ENCODE measurements at places on chromosomes 16 and 17.

DNA sequence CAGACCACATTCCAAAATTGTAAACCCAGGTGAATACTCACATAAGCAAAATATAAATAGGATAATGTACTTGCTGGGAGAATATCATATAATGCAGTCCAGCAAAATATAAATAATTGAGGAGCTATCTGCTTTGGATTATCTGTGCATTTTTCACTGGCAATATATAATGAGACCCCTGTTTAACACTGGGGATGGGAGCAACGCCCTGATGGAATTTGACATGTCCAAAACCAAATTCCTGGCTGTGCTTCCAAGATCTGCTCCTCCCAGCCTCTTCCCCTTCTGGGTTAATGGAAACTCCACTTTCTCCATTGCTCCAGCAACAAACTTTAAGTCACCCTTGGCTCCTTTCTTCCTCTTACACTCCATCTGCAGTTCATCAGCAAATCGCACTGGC, 35.5 kb upstream of the HLF start:
- no peak for DNase-seq

GRCh38 chr16:15053904-15054303, 2.0 kb downstream of the NTAN1 start:
- no peak for DNase-seq

- DNase-seq = no peak
Observed at GRCh38 chr17:58283674-58284612, 3.2 kb upstream of the MPO start.

DNA sequence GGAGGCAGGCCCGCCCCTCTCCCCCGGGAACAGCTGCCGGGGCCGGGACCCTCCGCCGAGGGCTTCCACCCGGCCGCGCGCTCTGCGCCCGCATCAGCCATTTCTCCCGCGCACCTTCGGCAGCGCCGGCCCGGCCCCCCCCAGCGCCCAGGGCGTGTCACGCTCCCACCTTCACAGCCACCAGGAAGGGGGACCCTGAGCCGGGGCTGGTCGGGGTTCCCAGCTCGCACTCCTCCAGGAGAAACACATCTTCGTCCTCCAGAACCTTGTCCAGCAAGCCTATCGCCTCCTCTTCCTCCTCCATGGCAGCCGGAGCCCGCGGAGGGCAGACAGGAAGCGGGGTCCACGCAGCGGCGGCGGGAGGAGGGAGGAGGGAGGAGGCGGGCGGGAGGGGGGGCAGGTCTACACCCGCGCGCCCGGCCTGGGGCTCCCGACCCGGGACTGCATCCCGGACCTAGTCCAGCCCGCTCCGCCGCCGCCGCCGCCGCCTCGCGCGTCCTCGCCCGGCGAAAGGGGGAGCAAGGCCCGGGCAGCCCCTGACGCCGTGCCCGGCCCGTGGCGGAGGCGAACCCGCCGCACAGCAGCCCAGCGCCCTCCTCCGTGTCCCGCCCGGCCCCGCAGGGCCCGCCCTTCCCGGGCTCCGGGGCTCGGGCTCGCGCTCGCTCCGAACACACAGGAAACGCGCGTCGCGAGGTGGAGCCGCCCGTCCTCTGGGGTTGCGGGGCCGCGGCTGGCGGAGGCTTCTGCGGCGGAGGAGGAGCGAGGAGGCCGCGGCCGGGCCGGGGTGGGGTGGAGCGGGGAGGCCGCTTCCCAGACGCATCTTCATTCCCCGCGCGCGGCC, 70.8 kb downstream of the ABR start:
- DNase-seq = peak; percentile 82

DNA sequence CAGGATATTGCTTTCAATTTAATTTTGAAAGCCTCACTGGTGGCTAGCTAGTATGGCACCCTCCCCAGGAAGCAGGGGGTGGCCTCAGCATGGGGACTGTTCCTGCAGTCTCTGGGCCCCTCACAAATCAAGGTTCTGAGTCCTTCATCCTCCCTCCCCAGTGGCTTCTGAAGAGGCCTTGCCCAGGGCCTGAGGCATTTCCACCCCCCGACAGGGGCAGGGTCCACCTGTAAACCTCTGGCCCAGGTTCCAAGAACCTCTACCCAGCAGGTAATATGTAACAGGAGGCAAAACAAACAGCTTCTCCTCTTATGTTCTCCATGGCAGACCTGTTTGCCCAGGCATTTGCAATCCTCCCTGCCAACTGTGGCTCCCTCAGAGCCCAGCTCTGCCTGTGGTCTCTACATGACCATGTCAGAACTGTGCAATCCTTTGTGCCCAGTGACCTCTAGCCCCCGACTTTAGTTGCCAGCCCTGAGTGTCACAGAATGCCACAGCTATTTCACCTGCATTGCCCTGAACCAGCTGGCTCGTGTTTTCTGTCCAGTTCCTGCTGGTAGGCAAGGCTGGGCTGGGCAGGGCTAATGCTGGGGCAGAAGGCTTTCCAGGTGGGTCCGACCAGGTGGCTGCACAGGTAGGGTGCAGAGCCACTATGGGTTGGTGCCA, 14.3 kb downstream of the ACSF2 start:
- DNase-seq = no peak

DNA sequence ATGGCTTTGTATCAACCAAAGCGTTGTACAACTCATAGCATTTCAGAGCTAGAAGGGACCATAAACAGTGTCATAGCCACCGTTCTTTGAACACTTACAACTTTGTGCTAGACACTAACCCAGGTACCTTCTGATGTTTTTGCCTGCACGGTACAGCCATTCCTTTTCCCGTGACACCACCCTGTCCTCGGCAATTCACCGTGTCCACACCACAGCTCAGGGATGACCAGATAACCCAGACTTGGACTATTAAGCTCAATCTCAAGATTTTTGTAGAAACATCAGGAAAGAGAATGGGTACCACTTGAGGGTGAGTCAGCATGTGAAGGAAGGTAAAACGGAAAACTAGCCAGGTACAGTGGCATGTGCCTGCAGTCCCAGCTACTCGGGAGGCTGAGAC, 9.8 kb upstream of the CBFB start:
- no peak for DNase-seq

GRCh38 chr17:79081571-79082276, 7.1 kb downstream of the ENGASE start:
- DNase-seq = no peak

DNA sequence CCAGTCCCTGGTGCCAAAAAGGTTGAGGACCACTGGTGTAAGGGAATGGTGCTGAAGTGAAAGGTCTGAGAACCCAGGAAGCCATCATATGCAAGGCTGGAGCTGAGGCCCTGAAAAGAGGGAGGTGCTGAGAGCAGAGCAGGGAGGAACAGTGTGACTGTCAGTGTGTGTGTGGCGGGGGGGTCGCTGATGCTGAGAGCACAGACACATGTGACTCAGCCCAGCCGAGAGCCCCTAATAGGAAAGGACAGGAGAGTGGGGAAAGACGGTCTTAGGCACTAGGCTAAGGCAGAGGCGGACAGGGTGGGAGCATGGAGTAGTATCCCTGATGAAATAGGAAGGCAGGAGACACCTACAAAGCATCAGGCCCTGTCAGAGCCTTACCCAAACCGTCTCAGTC, 1.2 kb downstream of the B9D1 start:
- DNase-seq = no peak

GRCh38 chr16:1137604-1138003, 15.3 kb upstream of the CACNA1H start:
- DNase-seq = no peak

GRCh38 chr17:63487014-63487339, 10.1 kb downstream of the ACE start:
- DNase-seq = no peak

GRCh38 chr16:2811703-2812471, 5.2 kb upstream of the PRSS21 start:
- DNase-seq = peak; percentile 45
